ENCODE measurements at places on chromosomes 5 and 9. TPM values are rescaled to one million over a fixed set of nuclear protein-coding genes. Genes with fewer than 3 reads are reported as not detected.

Gene PCDHGA6
- total RNA-seq = 0.49 TPM

Gene SFXN1
- 104 TPM for total RNA-seq

Gene LRRC70
- 0.56 TPM for total RNA-seq

Gene PCDHA2
- not detected for total RNA-seq

Gene TRIP13
- total RNA-seq = 42.5 TPM

Gene GBGT1
- 0.14 TPM for total RNA-seq

Gene HACD4
- total RNA-seq = not detected

Gene TLX3
- total RNA-seq = not detected

Gene HMMR
- 61.1 TPM for total RNA-seq

Gene SLC27A6
- not detected for total RNA-seq

Gene CEP72
- 36.6 TPM for total RNA-seq

Gene TAS2R1
- 0.82 TPM for total RNA-seq

Gene IL31RA
- total RNA-seq = not detected

Gene TAF11L8
- not detected for total RNA-seq

Gene INSL4
- total RNA-seq = not detected

Gene PCDHB3
- total RNA-seq = not detected

Gene FOXD4
- total RNA-seq = 0.93 TPM

Gene INSL6
- total RNA-seq = not detected

Gene FGF1
- not detected for total RNA-seq

Gene KIAA1958
- total RNA-seq = 20.0 TPM

DNA sequence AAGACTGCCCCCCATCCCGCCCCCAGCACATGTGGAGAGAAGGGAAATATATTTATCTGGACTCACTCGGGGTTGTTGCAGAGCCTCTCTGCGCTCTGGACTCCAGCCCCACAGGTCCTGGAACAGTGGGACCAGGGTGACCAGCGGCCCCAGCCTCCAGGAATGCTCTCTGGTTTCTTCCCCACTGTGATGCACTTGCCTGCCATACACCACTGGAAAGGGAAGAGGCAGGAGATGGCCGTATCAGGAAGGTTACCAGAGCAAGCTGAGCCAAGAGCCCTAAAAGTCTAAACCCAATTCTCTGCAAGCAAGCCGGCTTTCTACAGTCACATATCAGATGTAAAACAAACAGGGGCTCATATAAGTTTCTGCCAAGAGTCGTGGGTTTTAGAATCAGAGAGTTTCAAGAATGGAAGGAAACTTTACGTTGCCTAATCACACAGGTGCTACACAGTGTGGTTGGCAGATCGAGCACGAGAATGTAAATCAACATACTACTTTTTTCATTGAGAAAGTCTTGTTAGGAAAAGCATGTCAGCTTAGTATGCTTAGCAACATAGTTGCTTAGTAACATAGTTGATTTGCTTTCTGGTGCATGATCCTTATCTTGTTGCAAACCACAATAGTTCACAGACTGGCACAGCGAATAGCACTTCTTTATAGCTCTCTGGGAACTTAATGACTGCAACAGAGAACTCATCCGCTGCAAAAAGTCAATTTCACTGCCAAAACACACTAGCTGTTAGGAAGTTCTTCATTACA lies 201.2 kb downstream of the TARS1 start:
- no peak for DNase-seq

DNA sequence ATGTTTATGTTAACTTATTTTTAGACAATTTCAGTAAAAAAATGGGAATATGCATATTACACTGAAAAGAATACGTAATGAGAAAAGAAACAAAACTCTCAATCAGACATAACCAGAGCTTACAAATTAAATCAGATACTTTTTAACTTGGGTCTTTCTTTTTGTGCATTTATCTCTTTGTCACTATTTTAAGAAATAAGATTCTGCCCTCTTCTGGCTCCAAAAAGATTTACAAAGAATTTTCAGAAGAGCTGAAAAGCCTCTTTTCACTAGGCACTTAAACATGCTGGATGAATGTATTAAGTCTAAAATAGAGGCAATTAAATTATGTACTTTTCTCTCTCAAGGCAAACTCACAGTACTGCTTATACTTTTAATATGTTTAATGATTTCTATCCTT lies 55.5 kb downstream of the CEP120 start:
- no peak for DNase-seq

DNA sequence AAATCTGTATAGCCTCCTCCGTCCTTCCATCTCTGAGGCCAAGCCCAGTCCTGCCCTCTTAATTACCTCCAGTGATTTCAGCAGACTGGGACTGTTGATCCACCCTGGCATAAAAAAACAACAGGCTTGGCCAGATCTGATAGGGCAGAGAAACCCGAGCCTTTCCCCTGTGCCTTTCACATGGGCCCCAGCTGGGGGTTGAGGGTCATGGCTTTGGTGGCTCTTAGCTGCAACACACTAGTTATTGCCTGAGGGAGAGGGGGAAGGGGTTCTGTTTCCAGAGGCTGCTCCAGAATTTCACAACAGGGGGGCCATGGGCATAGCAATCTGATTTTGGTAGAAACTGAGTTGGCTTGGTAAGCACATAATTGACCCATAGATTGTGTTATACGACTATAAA lies 21.2 kb upstream of the PANK3 start:
- peak; percentile 52 for DNase-seq

- DNase-seq = no peak
Observed at GRCh38 chr5:124064956-124065355, 553.0 kb downstream of the CSNK1G3 start.

- peak; percentile 76 for DNase-seq
Observed at GRCh38 chr5:150801117-150801927, 22.8 kb downstream of the SMIM3 start.

DNA sequence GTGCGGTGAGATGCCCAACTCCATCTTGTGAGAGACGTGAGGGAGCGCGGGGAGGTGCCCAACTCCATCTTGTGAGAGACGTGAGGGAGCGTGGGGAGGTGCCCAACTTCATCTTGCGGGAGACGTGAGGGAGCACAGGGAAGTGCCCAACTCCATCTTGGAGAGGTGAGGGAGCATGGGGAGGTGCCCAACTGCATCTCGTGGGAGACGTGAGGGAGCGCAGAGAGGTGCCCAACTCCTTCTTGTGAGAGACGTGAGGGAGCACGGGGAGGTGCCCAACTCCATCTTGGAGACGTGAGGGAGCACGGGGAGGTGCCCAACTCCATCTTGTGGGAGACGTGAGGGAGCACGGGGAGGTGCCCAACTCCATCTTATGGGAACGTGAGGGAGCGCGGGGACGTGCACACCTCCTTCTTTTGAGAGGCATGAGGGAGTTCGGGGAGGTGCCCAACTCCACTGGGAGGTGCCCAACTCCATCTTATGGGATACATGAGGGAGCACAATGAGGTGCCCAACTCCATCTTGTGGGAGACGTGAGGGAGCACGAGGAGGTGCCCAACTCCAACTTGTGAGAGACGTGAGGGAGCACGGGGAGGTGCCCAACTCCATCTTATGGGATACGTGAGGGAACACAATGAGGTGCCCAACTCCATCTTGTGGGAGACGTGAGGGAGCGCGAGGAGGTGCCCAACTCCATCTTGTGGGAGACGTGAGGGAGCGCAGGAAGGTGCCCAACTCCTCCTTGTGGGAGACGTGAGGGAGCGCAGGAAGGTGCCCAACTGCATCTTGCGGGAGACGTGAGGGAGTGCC lies 235.4 kb downstream of the CACNA1B start:
- DNase-seq = peak; percentile 24

GRCh38 chr5:16043349-16043965 lies 136.1 kb downstream of the MARCHF11 start:
- no peak for DNase-seq

DNA sequence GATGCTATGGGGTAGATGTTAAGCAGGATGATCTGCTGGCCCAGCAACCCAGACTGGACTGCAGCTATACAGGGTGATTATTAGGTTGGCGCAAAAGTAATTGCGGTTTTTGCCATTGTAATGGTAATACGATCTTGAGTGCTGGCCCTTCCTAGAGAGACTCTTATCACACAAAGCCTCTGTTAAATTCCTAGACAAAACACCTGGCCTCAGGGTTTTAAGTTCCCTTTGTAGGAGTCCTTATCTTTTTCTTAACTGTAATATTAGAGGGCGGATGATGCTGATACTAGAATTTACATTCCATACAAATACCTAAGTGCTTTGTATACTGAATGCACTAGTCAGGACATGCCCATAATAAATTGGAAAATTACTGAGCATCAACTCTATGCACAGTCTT lies 222.2 kb downstream of the NDUFS4 start:
- no peak for DNase-seq

DNA sequence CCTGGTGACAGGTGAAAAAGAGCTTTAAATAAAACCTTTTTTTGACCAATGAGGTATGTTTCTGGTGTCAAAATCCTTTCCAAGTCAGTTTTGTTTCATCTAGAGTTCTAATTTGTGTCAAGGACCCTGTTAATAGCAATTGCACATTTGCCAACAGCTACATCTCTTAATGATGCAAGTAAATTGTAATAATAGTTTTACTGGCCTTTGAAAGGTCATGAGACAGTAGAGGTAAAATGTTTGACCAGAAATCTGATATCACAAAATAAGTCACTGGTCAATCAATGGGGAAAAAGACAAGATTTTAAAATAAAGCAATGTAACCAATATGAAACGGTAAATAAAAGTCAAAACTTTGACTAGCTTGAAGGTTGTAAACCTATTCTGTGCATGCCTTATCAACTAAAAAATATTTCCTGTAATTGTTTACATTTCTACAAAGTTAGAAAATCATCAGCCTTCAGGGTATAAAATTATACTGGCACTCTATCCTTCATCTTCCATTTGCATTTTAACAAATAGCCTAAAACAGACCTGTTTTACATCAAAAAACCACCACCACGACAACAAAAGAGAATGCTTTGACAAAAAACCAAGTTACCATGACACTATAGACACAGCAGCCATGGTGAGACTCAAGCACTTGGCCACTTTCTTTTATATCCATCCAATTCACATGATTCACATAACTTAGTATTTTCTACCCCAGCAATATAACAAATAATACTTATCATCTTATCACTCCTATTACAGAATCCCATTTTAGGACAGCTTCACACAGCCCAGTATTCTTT lies 3.0 kb downstream of the NADK2 start:
- no peak for DNase-seq

DNA sequence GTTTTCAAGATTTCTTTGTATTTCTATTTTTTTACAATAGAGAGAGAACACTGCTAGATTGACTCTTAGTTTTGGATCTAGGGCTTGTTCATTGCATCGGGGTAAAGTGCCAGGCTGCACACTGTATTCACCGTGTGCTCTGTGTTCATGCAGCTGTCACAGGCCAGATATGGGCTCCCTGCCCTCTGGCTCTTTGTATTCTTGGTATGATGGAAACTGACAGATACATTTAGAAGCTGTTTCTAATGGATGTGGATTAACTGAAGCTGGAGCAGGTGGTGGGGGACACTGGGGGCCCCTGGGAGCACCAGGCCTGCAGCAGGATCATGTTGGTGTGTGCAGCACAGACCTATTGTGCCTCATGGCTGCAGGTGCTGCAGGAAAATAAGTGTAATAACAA lies 28.0 kb downstream of the SLC36A1 start:
- no peak for DNase-seq

GRCh38 chr5:134136771-134137170 lies 22.3 kb downstream of the TCF7 start:
- no peak for DNase-seq

DNA sequence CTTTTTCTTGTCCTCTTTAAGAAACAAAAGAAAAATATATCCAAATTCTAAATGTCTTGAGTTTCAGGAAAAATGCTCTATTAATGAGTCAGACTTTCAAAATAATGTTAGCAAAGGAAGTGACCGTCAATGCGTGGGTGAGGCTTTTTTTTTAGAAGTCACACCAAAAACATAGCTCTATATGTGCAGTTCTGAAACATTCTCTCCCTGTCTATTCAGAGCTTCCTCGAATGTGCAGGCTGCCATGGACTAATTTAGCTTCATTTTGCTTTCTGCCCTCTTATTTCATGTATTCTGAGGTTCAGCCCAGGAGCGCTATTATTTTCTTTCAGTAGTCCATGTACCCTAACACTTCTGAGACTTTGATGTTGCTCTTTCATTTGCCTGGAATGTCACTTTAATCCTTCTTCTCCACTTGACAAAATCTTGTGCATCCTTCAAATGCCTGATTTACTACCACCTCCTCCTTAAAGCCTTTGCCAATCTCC lies 72.5 kb upstream of the RASA1 start:
- DNase-seq = no peak

DNA sequence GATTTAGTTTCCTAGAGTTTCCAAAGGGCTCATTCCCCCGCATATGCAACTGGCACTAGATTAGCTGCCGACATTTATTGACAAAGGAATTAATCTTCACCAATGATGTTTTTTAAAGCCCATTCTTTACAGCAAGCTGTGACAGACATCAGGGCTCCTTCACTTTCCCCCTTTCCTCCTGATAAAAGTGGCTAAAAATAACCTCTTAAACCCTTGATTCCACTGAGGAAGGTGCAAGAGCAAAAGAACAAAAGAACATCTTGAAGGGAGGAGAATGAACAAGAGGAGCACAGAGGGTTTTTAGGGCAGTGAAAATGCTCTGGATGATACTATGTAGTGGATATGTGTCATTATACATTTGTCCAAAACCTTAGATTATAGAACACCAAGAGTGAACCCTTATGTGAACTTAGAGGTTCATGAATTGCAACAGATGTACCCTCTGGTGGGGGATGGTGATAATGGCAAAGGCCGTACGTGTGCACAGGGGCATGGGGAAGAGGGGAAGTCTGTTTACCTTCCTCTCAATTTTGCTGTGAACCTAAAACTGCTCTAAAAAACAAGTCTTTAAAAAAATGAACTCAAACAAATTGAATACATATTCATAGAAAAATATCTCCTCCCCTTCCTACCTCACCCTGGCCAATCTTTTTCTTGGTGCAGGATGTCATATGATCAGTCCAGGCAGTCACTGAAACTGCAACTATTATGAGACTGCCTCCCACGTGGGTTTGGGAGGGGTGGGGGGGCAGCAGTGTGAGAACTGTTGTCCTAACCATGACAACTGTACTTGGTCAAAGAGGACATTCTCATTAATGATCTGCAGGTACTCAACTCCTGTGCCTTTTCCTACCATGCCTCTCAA lies 83.0 kb downstream of the MARCHF3 start:
- DNase-seq = no peak

Measured in Caco-2 (cell line).